ENCODE measurements at places on chromosomes 12 and 14.

GRCh38 chr12:76060111-76060510 is 24.4 kb downstream of the NAP1L1 start:
- no peak for DNase-seq

GRCh38 chr14:74015963-74016362 is 3.1 kb downstream of the ENTPD5 start:
- DNase-seq, result no peak

GRCh38 chr12:69428351-69429073 is 41.7 kb upstream of the FRS2 start:
- no peak for DNase-seq

DNA sequence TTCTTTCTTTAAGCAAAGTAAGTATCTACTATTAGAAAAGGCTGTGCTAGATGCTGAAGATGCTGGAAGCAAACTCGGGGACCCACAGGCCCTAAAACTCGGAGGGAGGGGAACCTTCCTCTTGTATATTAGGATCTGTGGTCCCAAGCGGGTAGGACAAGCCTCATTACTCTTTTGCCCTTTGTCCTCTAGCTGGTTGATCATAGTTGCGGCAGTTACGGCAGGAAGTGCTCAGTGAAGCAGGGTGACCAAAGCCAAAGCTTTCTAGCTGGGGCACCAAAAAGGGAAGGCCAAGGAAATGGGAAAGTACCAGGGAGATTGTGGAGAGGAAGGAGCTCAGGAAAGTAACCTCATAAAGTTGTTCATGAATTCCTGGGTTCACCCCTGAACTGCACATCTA is 76.3 kb downstream of the SCFD1 start:
- no peak for DNase-seq

DNA sequence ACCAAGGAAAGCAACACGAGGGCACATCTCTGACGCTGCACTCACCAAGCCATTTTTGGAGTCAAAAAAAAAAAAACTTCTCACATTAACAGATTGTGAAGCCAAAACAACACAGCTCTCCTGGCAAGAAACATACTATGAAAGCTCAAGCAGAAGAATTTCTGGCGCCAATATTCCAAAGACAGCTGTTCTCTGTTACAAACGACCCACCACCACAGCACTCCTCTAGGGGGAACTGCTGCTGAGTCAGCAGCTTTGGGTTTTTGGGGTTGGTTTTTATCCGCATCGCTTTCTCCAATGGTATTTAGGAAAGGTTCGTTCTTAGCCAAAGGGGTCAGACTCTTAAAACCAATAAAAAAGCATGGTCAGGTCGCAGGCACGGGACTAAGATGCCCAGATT is 379.4 kb downstream of the RPS29 start:
- no peak for DNase-seq

GRCh38 chr14:50379563-50379962 is 17.1 kb downstream of the CDKL1 start:
- no peak for DNase-seq

Data from activated effector memory CD4-positive, alpha-beta T cell treated with anti-CD3 and anti-CD28 coated beads, Interleukin-2, amount 50 U/mL, for 16 hours (primary cell).